ENCODE measurements at places on chromosomes 7 and 10.
A peak's percentile ranks its signal among the peaks of the same experiment; 100 is the strongest.

GRCh38 chr10:29358010-29358616, 69.2 kb downstream of the LYZL1 start:
- DNase-seq = no peak

GRCh38 chr7:85664341-85664740, 477.5 kb upstream of the SEMA3D start:
- DNase-seq = no peak

GRCh38 chr7:151371266-151371665, 29.7 kb downstream of the NUB1 start:
- DNase-seq = no peak

DNA sequence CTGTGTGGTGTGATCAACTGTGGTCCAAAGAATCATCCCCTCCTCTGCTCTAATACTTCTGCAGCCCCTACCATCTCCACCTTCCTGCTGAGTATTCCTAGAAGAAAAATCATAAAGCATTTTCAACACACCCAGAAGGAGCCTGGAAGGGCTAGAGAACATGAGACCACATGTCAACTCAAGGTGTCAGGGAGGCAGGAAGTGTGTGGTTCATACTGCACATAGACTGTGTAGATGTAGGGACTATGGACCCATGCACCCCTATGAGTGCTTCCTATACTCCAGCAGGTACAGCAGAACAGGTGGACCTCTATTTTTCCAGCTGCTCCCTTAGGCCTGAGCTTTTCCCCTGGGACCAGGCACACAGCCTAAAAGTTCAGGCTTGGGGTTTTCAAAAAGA, 2.6 kb upstream of the ZNF746 start:
- DNase-seq = no peak

DNA sequence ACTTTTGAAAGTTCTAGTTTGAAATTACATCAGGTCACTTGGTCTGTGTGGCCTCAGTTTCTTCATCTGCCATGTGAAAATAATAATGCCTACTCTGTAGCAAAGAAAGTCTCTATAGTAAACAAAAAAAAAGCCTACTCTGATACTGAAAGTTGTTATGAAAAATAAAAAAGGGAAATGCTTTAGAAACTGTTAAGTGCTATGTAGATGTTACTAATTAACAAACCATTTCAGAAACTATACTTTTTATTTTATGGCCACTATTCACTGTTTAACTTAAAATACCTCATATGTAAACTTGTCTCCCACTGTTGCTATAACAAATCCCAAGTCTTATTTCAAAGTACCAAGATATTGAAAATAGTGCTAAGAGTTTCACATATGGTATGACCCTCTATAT, 50.6 kb downstream of the CFTR start:
- no peak for DNase-seq

DNA sequence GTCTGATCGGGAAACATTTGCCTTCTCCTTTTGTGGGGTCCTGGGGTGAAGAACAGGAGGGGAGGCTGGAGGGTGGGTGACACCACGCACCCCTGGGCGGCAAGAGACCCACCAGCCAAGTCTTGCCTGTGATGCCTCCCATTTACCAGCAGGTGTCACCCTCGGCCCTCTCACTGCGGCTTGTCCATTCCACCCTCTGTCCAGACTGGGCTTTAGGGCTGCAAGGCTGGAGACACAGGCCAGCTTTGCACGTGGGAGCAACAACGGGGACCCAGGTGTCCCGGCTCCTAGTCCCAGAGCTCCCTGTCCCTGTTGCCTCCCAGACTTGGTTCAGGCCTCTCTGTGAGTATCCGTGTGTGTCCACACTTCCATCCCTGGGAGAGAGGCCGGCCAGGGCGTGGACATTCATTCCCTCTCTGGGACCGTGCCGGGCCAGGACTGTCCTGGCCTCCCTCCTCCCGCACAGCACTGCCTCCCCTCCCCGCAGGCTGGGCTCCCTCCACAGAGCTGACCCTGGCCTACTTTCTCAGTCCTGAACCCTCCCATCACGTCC, 36.2 kb upstream of the GTF2IRD1 start:
- peak; percentile 16 for DNase-seq

GRCh38 chr10:102863660-102864059, 5.6 kb upstream of the AS3MT start:
- no peak for DNase-seq

DNA sequence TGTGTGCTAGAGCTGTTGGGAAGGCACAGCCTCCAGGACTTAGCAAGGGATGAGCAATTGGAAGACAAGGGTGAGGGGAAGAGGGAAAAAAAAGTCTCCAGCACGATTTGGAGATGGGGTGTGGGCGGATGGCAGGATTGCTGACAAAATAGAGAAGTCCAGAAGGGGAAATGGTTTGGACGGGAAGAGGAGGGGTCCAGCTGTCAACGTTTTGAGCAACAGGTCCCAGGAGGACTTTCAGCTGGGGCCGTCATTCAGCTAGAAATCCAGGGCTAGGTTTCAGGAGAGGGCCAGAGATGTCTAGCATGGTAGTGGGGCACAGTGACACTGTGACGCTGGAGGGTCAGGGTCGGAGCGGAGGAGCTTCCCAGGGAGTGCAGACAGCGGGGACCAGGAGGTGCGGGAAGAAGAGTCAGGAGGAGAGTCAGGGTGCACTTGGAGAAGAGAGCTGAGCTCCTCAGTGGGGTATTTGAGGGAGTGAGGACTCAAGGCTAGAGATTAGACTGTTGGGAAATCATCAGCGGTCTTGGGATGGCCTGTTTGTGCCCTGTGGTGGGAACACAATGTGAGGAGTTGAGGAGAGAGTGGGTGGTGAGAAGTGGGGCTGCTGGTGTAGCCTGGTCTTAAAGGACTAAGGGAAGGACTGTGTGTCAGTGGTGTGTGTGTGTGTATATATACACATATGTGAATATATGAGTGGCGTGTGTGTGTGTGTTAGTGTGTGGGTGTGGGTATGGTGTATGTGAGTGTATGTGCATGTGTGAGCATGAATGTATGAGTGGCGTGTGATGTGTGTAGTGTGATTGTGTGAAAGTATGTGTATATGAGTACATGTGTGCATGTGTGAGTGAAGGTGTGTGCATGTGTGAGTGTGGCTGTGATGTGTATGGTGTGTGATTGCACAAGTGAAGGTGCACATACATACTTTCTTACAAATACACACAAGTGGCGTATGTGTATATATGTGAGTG, 3.8 kb downstream of the ZYX start:
- no peak for DNase-seq

DNA sequence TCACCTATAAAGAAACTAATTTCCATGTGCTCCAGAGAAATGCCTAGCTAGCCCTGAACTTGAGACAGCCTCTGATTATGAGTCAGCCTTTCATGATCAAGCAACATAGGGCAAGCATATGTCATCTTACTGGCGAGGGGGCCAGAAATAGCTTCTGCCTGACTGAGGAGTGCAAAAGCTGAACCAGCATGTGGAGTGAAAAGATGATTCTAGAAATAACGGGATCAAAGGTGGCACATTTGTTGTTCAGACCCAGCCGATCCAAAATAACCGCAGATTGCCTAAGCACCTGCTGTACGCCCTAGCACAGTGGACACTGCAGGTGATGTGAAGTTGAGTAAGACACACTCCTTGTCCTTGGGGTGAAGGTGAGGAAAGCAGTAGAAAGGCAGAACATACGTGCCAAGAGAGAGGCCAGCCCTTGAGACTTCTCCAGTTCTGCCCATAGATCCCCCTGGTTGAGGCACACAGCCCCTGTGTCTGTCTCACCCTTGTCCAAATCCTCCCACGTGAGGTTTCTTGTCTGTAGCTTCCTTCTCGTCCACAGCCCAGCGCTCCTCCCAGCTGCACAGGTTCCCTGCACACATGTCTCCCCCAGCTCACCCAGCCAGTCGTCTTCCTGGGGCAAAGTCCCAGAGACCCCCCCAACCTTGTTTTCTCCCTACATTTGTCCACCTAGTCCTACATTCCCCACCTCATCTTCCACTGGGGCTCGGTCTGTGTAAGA, 2.8 kb upstream of the BCL7B start:
- DNase-seq = no peak
